Psoas muscle (tissue), 8 donors: ENCODE measurements at places on chromosomes 3 and 15. TPM values are rescaled to one million over a fixed set of nuclear protein-coding genes. Genes with fewer than 3 reads are reported as not detected.

DNA sequence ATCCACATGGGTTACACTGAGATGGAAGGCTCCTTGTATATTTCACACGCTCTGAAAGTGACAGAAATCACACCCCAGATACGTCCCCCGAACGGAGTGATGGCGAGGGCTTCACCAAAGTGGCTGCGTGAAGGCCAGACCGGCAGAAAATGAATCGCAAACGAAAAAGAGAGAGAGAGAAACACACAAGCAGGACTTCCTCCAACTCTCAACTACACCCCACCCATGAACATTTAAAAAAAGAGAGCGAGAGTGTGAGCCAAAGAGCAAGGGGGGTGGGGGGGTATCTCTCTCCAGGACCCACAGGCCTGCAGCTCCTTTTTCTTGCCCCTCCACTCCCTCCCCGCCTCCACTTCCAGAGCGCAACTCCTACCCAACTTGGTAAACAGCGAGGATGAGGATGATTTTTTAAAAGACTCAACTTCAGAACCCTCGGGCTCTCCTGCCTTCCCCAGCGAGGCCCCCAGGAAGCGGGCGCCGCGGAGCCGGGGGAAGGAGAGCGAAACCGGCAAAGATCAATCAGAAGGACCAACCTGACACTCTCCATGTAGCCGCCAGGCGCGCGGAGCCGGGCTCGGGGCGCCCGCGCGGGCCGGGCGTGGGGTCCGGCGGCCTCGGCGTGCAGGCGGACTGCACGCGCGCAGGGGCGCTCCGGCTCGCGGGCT is 519.1 kb downstream of the FOXP1 start:
- peak; percentile 55 for DNase-seq
- H3K27me3 ChIP-seq: no peaks in the 10 kb centered on the region
- H3K4me3 ChIP-seq: peak overlapping the region; percentile 71
- H3K36me3 ChIP-seq: no peaks in the 10 kb centered on the region
- peaks cover 54% of the 10 kb centered on the region for H3K4me1 ChIP-seq

DNA sequence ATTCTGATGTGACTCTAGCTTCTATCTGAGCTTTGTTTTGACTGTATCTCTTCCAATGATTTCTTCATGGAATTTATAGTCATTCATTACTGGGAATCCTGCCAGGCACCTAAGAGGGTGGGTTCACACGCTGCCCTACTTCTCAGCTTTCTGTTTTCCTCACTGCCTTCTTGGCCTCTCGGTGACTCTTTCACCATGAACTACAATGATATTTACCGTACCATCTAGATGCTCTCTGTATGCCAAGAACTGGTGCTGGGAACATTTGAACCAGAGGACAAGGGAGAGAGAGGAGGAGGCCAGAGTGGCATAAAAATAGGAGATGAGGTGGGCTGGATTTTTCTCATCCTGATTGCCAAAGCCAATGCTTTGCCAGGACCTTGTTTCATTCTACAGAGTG is 280.0 kb upstream of the P2RY1 start:
- H3K36me3 ChIP-seq: no peaks in the 10 kb centered on the region
- H3K27ac ChIP-seq: peak overlapping the region; percentile 69
- peaks cover 34% of the 10 kb centered on the region for H3K4me1 ChIP-seq

GRCh38 chr3:105006164-105006563 is 360.5 kb upstream of the ALCAM start:
- no peaks in the 10 kb centered on the region for H3K36me3 ChIP-seq
- no peaks in the 10 kb centered on the region for H3K4me1 ChIP-seq
- no peak overlapping the region for H3K27ac ChIP-seq
- H3K4me3 ChIP-seq: no peak overlapping the region
- no peaks in the 10 kb centered on the region for H3K27me3 ChIP-seq
- no peak for DNase-seq

DNA sequence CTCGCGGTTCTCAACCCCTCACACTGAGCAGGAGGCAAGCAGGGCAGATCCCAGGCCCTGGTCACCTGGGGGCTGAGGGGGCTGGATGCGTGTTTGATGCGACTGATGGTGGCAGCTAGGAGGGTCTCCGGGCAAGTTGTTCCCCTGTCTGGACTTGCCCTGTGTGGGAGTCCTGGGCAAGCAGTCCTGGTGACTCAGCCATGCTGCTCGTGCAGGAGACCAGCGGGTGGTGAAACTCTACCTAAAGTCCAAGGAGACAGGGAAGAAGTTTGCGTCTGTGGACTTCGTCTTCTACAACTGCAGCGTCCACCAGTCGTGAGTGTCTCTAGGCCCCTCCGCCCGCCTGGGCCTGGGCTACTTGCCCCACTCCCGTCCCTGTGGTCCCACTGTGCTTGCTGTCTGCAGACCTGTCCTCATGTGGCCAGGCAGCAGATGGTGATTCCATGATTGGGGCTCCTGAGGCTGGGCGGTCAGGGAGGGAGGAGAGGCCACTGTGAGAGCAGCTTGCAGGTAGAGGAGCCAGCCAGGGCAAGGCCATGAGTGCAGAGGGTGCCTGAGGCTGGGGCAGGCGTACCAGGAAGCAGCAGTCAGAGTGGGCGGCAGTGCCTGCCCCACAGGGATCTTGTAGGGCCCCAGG is 23.1 kb downstream of the PLXNA1 start:
- no peak overlapping the region for H3K4me3 ChIP-seq
- H3K27me3 ChIP-seq: no peaks in the 10 kb centered on the region
- no peak overlapping the region for H3K27ac ChIP-seq
- no peaks in the 10 kb centered on the region for H3K36me3 ChIP-seq

DNA sequence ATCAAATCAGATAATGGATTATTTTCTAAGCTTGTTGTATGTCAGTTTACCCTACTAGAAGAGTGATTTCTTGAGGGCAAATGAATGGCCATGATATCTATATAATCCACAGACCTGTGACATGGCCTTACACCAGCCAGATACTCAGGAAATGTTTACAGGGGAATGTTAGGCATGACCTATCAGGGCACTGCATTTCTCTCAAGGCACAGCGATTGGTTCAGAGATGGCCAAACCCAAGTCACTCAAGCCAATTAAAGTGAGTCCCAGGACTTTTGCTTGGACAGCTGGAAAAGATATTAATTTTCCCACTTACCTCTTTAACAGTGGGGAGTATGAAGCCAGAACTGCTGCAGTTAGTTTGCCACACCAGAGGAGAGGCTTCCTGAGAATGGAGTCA is 28.7 kb upstream of the GATA2 start:
- no peak overlapping the region for H3K27ac ChIP-seq
- H3K4me3 ChIP-seq: no peak overlapping the region
- H3K27me3 ChIP-seq: peaks cover 1% of the 10 kb centered on the region

GRCh38 chr3:110494728-110495127 is 576.9 kb upstream of the NECTIN3 start:
- H3K27ac ChIP-seq: no peak overlapping the region
- no peak for DNase-seq
- H3K4me3 ChIP-seq: no peak overlapping the region
- H3K4me1 ChIP-seq: no peaks in the 10 kb centered on the region
- H3K27me3 ChIP-seq: no peaks in the 10 kb centered on the region
- H3K36me3 ChIP-seq: no peaks in the 10 kb centered on the region

DNA sequence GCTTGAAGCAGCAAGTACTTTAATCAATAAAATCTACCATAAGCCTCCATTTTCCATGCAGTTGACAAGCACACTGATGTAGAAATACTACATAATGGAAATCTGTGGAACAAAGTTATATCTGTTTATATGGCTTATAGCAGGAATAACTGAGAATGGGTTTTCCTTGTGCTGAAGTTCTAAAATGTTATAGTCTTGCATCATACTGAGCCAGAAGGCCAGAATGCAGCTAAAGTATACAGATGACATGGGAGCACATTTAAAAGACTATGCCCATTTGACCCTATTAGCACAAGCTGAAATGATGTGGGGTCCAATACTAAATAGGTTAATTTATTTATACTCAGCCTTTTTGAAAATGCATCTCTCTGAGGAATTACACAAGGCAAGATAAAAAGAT is 25.1 kb downstream of the SLC24A5 start:
- peaks cover 18% of the 10 kb centered on the region for H3K4me1 ChIP-seq
- no peak overlapping the region for H3K4me3 ChIP-seq
- no peak overlapping the region for H3K27ac ChIP-seq
- H3K27me3 ChIP-seq: no peaks in the 10 kb centered on the region
- no peaks in the 10 kb centered on the region for H3K36me3 ChIP-seq

DNA sequence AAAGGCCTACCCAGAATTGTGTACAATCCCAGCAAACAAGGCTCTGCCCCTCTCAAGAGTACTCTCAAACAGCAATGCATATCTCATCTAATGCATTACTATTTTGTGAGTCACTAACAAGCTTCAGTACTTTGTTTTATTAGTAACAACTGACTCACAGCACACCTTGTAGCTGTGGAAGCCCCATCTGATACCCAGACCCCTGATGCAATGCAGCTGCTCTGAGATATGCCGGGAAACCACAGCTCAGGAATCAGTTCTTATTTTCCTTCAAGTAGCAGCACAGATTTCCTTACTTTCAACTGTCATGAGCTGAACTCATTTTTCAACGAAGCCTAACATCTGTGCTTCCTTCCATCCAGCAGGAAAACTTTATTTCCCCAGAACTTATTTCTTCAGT is 37.8 kb downstream of the CCNL1 start:
- no peaks in the 10 kb centered on the region for H3K27me3 ChIP-seq
- H3K4me1 ChIP-seq: peaks cover 3% of the 10 kb centered on the region
- DNase-seq: no peak
- no peak overlapping the region for H3K27ac ChIP-seq
- no peak overlapping the region for H3K4me3 ChIP-seq

DNA sequence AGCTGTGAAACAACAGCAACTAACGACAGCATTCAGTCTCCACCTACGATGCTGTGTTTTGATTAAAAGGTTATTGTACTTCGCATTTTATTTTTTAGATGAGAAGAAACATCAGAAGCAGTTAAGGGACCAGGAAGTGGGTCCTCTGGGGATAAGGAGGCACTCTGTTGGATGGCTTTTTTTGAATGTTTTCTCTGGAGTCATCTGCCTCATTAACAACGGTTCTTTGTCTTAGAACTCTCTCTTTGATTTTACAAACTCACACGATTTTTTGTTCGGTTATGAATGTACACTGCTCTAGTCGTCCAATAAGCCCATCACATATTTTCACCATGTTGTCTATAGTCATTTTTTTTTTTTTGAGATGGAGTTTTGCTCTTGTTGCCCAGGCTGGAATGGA is 36.0 kb upstream of the ARPIN start:
- no peaks in the 10 kb centered on the region for H3K4me1 ChIP-seq
- no peaks in the 10 kb centered on the region for H3K36me3 ChIP-seq
- no peak overlapping the region for H3K27ac ChIP-seq
- no peaks in the 10 kb centered on the region for H3K27me3 ChIP-seq
- no peak for DNase-seq
- H3K4me3 ChIP-seq: no peak overlapping the region

DNA sequence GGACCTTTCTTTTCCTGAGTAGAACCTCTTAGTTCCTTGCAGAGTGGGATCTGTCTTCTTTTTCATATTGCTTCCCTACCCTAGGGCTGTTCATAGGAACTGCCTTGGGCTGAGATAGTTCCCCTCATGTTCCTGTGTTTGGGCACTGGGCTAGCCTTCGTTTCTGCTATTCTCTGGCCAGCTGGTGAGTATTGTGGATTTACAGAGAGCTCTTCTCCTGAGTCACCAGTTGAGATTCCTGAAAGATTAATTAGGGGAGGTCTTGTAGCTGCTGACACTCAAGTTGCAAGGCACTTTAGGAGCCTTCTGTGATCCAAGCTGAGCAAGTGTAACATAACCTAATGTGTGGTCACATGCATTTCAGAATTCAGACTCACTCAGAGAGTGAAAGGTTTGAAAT is 30.7 kb downstream of the CHD2 start:
- H3K4me3 ChIP-seq: no peak overlapping the region
- H3K27me3 ChIP-seq: no peaks in the 10 kb centered on the region
- peaks cover 7% of the 10 kb centered on the region for H3K36me3 ChIP-seq
- peaks cover 48% of the 10 kb centered on the region for H3K4me1 ChIP-seq
- peak overlapping the region; percentile 87 for H3K27ac ChIP-seq
- no peak for DNase-seq

DNA sequence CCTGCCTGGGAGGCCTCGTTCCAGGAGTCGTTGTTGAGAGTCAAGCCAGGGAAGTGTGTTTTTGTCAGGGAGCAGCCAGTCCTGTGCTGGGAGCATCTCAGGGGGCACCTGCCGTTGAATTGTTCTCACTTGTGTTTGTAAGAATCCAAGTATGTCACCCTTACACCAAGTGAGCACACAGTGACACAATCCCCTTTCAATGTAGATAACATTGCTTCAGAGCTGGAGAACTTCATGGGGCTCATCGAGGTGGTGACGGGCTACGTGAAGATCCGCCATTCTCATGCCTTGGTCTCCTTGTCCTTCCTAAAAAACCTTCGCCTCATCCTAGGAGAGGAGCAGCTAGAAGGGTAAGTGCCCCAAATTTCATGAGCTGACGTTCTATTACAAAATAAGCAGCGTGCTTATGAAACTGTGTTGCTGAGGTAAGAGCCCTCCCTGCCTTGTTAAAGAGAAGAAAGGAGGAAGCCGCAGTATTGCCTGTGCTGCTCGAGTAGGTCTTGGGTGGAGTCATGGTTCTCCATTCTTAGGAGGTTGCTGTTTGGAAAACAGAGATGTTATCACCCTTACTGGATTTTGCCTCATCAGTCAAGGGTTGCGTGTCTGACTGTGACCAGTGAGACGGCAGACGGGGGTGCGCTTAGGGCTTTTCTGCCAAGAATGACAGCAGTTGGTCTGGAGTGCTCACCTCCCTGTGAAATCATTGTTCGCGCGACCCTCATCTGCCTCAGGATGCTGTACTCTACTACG is 108.1 kb downstream of the PGPEP1L start:
- no peak for DNase-seq
- H3K4me3 ChIP-seq: no peak overlapping the region
- no peaks in the 10 kb centered on the region for H3K27me3 ChIP-seq
- no peak overlapping the region for H3K27ac ChIP-seq
- peaks cover 12% of the 10 kb centered on the region for H3K36me3 ChIP-seq
- no peaks in the 10 kb centered on the region for H3K4me1 ChIP-seq

The UTS2B gene
- polyA plus RNA-seq: 0.05 TPM

The GPR15 gene
- polyA plus RNA-seq: not detected

The FGF7 gene
- 1.6 TPM for polyA plus RNA-seq

The IMPG2 gene
- 0.05 TPM for polyA plus RNA-seq

The SOX2 gene
- polyA plus RNA-seq: 0.09 TPM

The ANKRD63 gene
- not detected for polyA plus RNA-seq
